ENCODE measurements at places on chromosomes 13 and 19. TPM values are rescaled to one million over a fixed set of nuclear protein-coding genes. Genes with fewer than 3 reads are reported as not detected.

DNA sequence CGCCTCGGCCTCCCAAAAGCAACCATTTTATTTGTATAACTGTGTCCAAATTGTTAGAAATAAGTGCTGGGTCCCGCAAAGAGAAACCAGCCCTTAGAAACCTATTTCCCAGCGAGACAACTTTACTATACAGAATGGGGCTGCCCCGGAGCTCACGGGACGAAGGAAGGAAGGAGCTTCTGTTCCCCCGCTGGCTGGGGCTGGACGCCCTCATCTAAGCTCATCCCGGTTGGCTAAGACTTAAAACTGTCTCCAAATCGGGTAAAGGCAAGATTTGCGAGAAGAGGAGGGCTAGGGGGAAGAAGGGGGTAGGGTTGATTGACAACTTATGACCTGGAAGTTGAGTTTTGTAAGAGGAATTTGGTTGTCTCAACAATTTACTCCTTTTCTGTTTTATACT, 12.3 kb upstream of the BSG start:
- H3K27me3 ChIP-seq, result no peaks in the 10 kb centered on the region
- peaks cover 4% of the 10 kb centered on the region for H3K4me1 ChIP-seq
- no peaks in the 10 kb centered on the region for H3K36me3 ChIP-seq

DNA sequence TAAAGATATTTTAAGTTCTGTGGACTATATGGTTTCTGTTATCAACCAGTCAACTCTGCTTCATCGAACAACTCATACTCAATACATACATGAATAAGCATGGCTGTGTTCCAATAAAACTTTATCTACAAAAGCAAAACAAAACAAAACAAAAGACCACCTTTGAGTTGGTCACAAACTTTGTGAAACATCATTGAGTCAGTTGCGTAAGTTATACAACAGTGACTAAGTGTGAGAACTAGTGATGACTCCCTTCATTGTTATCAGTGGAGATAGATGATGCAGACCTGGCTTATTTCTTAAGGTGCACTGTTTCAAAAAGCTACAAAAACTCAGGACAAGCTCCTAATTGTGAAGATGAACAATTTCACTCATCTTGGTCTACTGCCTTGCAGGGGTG, 14.5 kb upstream of the KLK4 start:
- H3K4me1 ChIP-seq, result no peaks in the 10 kb centered on the region
- DNase-seq, result no peak
- H3K36me3 ChIP-seq, result no peaks in the 10 kb centered on the region

DNA sequence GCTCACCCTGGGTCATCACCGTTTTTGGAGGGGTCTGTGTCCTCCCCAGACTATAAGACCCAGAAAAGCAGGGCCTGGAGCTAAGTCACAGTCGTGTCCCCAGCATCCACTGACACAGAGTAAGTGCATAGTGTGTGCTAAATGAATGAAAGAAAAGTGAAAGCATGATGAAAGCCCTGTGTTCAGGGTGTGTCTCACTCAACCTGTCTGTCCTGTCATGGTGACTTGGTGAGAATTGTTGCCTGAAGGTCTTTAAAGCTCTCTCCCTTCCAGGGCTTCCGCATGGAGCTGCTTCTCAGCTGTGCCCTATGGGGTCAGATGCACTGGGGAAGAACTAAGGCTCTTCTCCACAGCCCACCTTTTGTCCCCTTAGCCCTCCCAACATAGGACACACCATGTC, 20.5 kb upstream of the IGFL1 start:
- H3K4me1 ChIP-seq, result peaks cover 7% of the 10 kb centered on the region
- H3K36me3 ChIP-seq, result no peaks in the 10 kb centered on the region
- no peaks in the 10 kb centered on the region for H3K27me3 ChIP-seq
- H3K27ac ChIP-seq, result no peak overlapping the region

DNA sequence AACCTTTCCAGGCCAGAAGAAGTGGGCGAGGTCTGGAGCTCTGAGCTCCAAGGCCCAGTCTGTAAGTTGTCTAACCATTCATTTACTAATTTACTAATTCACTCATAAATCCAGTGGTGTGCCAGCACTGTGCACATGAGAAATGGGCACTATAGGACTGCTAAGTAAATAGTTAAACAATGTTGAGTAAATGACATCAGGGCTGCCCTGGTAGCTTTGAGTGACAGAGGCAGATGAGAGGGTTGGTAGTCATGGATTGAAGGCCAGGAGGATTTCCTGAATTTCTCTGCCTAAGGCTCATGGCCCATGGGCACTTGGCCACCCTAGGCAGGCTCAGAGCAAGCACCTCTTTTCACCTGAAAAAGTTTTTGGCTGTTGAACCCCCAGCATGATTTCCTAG, 216.9 kb upstream of the RXFP2 start:
- H3K36me3 ChIP-seq, result no peaks in the 10 kb centered on the region
- H3K27me3 ChIP-seq, result no peaks in the 10 kb centered on the region
- no peak overlapping the region for H3K4me3 ChIP-seq

DNA sequence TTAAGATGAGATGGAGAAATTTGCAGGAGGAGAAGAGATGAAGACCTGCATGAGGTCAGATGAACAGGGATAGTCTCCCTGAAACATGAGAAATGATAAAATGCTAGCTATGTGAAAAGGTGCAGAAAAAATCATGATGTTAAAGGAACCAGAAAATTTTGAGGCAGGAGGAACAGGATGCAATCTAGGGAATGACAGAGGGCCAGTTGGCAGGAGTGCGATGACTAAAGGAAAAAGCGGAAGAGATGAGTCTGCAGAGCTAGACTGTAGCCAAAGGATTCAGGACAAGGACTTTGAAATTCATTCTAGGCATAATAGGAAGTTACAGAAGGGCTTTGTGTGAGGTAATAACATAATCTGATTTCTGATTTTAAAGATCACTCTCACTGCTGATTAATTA, 77.9 kb downstream of the TRPC4 start:
- H3K4me3 ChIP-seq, result no peak overlapping the region
- no peaks in the 10 kb centered on the region for H3K36me3 ChIP-seq
- H3K27ac ChIP-seq, result no peak overlapping the region
- DNase-seq, result no peak
- H3K27me3 ChIP-seq, result no peaks in the 10 kb centered on the region
- H3K4me1 ChIP-seq, result no peaks in the 10 kb centered on the region

- H3K4me3 ChIP-seq, result no peak overlapping the region
- H3K36me3 ChIP-seq, result no peaks in the 10 kb centered on the region
- H3K27me3 ChIP-seq, result no peaks in the 10 kb centered on the region
Observed at GRCh38 chr13:36275190-36276002, 22.2 kb downstream of the CCDC169 start.

- H3K27me3 ChIP-seq, result no peaks in the 10 kb centered on the region
- H3K36me3 ChIP-seq, result no peaks in the 10 kb centered on the region
- no peak overlapping the region for H3K4me3 ChIP-seq
- H3K4me1 ChIP-seq, result peaks cover 5% of the 10 kb centered on the region
Observed at GRCh38 chr13:53064731-53065130, 36.1 kb downstream of the OLFM4 start.

DNA sequence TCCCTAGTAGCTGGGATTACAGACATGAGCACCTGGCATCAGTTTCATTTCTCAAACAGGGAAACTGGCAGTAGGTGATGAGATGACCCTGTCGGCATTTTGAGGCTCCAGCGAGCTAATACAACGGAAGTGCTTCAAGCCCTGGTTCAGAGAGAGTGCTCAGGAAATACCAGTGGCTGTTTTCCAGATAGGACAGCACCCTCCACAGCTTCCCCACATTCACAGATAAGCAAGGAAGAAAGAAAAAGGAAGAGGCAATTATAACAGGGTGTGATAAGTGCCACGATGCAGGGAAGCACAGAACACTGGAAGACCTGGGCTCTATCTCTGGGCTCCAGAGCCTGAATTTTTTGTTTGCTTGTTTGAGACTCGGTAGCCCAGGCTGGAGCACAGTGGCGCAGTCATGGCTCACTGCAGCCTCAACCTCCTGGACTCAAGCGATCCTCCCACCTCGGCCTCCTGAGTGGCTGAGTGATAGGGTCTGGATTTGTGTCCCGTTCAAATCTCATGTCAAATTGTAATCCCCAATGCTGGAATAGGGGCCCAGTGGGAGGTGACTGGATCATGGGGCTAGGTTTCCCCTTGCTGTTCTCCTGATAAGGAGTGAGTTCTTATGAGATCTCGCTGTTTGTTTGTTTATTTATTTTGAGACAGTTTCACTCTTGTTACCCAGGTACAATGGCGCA, 43.5 kb downstream of the PIN1 start:
- no peaks in the 10 kb centered on the region for H3K36me3 ChIP-seq
- no peaks in the 10 kb centered on the region for H3K27me3 ChIP-seq
- no peak for DNase-seq

DNA sequence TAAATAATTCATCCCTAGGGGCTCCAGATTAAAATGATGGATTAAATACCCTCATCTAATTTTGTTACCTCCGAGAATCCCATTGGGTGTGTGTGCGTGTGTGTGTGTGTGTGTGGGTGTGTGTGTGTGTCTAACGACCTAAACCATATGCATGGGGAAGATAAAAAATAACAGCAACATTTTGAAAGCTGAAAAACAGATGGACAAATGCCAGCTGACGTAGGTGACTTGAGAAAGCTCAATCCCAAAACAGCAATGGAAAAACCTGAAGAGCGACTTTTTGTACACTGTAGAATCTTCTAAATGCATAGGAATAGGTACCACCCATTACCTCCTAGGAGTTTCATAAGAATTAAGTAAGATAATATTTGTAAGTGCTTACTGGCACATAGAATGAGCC, 8.7 kb upstream of the RPL21 start:
- DNase-seq, result no peak
- H3K36me3 ChIP-seq, result no peaks in the 10 kb centered on the region
- no peak overlapping the region for H3K27ac ChIP-seq

GRCh38 chr13:20053016-20053415, 94.5 kb downstream of the ZMYM2 start:
- no peak for DNase-seq
- peaks cover 79% of the 10 kb centered on the region for H3K36me3 ChIP-seq
- H3K27me3 ChIP-seq, result no peaks in the 10 kb centered on the region

DNA sequence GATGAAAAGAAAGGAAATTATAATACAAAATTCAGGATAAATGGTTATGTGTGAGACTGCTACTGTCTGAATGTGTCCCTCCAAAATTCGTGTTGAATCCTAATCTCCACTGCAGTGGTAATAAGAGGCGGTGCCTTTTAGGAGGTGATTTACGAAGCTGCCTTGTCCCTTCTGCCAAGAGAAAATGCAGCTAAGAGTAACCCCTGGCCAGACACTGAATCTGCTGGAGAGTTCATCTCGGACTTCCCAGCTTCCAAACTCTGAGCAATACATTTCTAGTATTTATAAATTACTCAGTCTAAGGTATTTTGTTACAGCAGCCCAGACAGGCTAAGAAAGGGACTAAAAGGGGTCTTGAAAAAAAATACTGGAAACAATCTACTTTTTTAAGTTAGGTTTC, 152.6 kb downstream of the KLF12 start:
- no peaks in the 10 kb centered on the region for H3K36me3 ChIP-seq
- H3K4me1 ChIP-seq, result peaks cover 3% of the 10 kb centered on the region
- no peak overlapping the region for H3K27ac ChIP-seq
- H3K27me3 ChIP-seq, result peaks cover 24% of the 10 kb centered on the region
- DNase-seq, result no peak

The GIPR gene
- total RNA-seq, result 14.6 TPM

DNA sequence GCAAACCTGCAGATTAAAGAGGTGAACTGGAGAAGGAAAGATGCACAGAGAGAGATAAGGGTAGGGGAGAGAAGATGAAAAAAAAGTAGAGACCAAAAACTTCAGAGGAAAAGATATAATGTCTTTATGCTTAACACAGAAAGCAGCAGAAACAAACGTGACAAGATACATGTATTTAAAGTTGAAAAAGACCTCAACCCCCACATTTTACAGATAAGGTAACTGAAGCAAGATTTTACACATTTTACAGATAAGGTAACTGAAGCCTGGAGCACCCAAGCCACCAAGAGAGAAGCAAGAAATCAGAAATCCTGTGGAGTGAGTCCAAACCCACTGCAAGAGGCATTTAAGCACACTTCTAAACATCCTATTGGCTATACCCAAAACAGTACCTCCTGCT, 185.3 kb downstream of the TBC1D4 start:
- peaks cover 85% of the 10 kb centered on the region for H3K27me3 ChIP-seq
- no peak overlapping the region for H3K4me3 ChIP-seq
- H3K4me1 ChIP-seq, result peaks cover 4% of the 10 kb centered on the region
- H3K36me3 ChIP-seq, result no peaks in the 10 kb centered on the region
- H3K27ac ChIP-seq, result no peak overlapping the region

DNA sequence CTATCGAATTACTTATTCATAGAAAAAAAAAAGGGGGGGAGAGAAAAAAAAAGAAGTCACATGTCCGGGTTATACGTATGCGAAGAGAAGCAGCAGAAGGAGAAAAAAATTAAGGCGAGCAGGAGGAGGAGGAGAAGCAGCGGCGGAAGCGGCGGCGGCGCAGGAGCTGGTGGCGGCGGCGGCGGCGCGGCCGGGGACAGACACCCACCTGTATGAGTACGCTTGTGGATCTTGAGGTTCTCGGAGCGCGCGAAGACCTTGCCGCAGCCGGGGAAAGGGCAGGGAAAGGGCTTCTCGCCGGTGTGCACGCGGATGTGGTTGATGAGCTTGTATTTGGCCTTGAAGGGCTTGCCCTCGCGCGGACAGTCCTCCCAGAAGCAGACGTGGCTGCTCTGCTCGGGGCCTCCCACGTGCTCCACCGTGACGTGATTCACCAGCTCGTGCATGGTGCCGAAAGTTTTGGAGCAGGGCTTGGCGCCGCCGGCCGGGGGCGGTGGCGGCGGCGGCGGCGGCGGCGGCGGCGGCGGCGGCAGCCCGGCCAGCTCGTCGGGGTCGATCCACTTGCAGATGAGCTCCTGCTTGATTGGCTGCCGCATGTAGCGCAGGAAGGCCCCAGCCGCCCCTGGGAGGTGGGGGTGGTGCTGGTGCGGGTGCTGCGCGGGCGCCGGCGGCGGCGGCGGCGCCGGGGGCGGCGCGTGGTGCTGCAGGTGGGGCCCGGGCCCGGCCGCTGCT, 1.5 kb downstream of the ZIC5 start:
- peak overlapping the region; percentile 97 for H3K4me3 ChIP-seq
- peaks cover 32% of the 10 kb centered on the region for H3K27me3 ChIP-seq
- peak; percentile 94 for DNase-seq
- H3K4me1 ChIP-seq, result peaks cover 5% of the 10 kb centered on the region

GRCh38 chr13:75830842-75831241, 194.7 kb downstream of the LMO7 start:
- H3K4me1 ChIP-seq, result no peaks in the 10 kb centered on the region
- no peaks in the 10 kb centered on the region for H3K36me3 ChIP-seq
- no peak overlapping the region for H3K4me3 ChIP-seq

The NDUFS7 gene
- 62.5 TPM for total RNA-seq

DNA sequence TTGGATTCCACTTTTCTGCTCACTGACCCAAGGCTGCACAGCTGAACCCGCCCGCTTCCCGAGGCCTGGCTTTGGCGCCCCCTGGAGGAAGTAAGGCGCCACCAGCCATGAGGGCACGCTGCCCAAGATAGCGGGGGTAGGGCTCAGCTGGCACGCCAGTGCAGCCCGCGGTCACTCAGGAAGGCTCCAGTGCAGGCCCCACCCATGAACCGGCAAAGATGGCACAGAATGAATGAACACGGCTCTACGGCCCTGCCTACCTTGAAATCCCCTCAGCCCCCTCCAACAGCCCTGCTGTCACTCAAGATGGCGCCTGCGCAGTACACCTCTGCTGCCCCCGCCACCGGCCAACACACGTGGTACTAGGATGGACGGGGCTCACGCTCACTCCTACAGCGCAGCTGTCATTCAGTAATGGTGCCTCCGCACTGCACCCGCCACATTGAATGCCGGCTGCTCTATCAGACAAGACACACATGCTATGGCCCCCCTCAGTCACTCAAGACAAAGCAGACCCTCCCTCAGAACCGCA, 3.0 kb downstream of the PEG3 start:
- H3K4me1 ChIP-seq, result no peaks in the 10 kb centered on the region
- no peaks in the 10 kb centered on the region for H3K27me3 ChIP-seq
- no peak for DNase-seq
- H3K27ac ChIP-seq, result no peak overlapping the region
- H3K36me3 ChIP-seq, result no peaks in the 10 kb centered on the region

GRCh38 chr19:39996218-39996810, 546 bp upstream of the ZNF546 start:
- H3K4me1 ChIP-seq, result no peaks in the 10 kb centered on the region
- H3K4me3 ChIP-seq, result peak overlapping the region; percentile 92
- H3K36me3 ChIP-seq, result no peaks in the 10 kb centered on the region
- no peak for DNase-seq
- no peaks in the 10 kb centered on the region for H3K27me3 ChIP-seq

Measured in endodermal cell (in vitro differentiated cells).